ENCODE measurements at places on chromosomes 2 and 18.
A peak's percentile ranks its signal among the peaks of the same experiment; 100 is the strongest.

DNA sequence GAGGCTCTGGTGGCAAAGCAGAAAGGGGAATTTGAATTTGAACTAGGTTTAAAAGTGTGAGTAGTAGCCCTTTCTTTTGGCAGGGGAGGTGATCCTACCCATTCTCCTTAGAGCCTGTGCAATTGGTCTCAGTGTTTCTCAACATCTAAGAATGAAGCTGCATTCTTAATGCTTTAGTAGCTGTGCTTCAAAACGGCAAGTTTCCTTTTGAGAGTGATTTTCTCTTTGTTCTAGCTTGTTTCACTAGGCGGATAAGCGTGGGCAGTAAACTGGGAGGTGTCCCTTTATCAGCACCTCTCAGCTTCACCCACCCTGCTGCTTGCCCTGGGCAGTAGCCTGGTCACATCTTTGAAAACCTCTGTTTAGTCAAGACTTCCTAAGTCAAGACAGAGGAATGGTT lies 6.7 kb downstream of the CRIM1 start:
- no peak for DNase-seq

GRCh38 chr2:9780368-9781130 lies 62.7 kb upstream of the TAF1B start:
- no peak for DNase-seq

DNA sequence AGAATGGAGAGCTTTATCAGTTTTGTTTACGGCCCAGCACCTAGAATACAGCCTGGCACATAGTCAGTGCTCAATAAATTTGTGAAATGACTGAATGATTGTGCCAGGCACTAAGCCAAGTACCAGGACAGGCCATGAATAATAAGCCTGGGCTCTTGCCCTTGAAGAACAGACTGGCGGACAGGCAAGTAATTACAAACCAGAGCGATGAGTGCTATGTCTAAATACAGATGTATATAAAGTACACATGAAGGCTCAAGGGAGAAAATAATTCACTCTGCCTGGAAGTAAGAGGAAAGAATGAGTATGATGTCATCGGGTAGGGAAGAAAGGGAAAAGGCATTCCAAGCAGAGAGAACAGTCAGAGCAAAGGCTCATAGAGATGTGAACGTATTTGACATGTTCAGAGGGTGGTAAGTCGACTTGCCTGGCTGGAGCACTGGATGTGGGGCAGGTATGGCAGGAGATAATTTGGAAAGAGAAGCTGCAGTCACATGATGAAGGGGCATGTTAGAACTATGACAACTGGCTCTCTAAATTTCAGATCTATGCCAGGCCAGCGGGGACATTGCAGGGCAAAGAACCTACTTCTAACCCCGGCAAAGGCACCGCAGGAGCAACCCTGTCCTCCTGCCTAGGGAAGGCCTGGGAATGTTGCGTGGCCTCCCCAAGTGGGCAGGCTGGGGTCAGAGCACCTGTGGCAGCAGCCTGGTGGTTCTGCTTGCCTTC lies 119.1 kb upstream of the STPG4 start:
- peak; percentile 27 for DNase-seq

- DNase-seq = no peak
Measured at GRCh38 chr2:240857039-240858008, 11.3 kb upstream of the AGXT start.

- no peak for DNase-seq
Measured at GRCh38 chr18:10679557-10680270, 153.9 kb downstream of the NAPG start.

DNA sequence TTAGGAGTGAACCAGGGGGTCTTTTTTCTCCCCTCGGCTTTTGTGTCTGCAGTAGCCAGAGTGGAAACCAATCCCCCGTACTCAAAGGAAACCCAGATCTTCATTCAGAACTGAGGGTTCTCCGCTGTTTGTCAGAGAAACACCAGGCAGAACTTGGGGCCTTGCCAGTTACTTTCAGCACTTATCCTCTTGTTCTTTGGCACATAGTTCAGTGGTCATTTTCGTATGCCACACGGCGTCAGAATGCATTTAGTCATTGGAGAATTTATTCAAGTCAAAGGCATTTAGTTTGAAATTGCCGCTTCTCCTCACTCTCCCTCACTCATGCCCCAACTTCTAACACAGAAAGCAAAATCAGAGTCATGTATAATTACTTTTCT lies 102.9 kb downstream of the CABLES1 start:
- no peak for DNase-seq

All from HTR-8/SVneo (cell line).